ENCODE measurements at places on chromosomes 4 and X. TPM values are rescaled to one million over a fixed set of nuclear protein-coding genes. Genes with fewer than 3 reads are reported as not detected.

DNA sequence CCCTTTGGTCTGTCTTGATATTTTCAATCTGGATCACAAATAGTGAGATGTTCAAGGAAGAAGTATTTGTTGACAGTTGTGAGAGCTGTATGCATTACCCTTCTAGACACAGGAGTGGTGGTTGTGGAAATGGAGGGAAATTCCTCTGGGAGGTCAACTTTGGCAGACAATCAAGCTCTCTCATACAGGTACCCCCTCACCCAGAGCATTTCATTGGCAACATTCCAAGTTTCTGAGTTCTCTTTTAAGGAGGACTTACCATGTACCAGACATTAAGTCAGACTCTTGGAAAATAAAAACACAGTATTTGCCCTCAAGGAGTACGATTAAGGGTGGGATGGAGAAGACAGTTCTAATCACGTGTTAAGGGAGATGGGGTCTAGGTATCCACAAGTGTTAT lies 45.3 kb downstream of the KLHL15 start:
- DNase-seq: no peak

KLB gene
- not detected for total RNA-seq

- DNase-seq: peak; percentile 14
These were observed 9.0 kb downstream of the ZNF275 start for GRCh38 chrX:153342762-153343558.

DNA sequence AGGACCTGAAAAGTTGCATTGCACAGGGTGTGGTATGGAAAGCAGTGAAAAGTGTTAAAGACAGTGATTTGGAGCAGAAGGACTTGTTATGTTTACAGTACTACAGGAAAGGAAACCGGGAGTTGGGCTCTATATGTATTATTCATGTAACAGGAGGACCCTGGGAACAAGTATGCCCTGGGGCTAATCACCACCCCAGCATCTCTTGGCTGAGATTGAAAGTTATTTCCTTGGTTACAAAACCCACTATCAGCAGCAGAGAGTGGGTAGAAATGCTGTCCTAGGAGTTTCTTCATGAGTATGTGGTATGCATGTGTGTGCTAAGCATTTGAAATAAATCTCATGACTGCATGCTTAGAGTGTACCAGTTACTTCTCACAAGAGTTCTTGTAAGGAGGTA lies 46.9 kb downstream of the STK32B start:
- DNase-seq: no peak

DNA sequence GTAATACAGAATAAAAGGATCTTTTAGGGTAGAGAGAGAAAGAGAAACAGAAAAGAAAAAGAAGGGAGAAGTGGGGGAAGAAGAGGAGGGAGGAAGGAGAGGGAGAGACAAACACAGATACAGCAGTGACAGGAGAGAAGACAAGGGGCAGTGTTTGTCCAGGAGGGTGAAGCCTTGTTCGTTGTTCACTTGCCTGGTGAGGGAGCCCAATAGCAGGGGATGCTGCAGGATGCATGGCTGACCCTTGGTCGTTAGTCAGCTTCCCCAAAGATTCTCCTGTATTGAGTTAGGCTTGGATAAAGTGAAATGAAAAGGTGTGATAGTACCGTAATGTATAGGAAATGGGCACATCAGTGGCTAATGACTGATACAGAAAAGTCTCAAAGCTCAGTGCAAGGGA lies 403.7 kb downstream of the IL15 start:
- DNase-seq: no peak

CFAP47 gene
- total RNA-seq: not detected

DGKK gene
- total RNA-seq: not detected

DNA sequence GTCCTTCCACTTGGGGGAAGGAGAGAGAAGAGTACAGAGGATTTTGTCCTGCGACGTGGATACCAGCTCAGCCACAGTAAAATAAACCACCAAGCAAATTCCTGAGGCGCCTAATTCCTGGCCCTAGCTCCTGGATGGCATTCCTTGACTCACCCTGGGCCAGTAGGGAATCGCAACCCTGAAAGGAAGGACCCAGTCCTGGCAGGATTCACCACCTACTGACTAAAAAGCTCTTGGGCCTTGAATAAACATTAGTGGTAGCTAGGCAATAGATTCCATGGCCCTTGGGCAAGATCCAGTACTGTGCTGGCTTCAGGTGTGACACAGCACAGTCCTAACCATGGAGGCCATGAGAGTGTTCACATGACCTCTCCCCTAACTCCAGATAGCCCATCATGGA lies 45.6 kb downstream of the GABRA3 start:
- DNase-seq: no peak

- no peak for DNase-seq
These were observed 210.1 kb upstream of the BCOR start for GRCh38 chrX:40307871-40308270.

COL25A1 gene
- total RNA-seq: not detected

DNA sequence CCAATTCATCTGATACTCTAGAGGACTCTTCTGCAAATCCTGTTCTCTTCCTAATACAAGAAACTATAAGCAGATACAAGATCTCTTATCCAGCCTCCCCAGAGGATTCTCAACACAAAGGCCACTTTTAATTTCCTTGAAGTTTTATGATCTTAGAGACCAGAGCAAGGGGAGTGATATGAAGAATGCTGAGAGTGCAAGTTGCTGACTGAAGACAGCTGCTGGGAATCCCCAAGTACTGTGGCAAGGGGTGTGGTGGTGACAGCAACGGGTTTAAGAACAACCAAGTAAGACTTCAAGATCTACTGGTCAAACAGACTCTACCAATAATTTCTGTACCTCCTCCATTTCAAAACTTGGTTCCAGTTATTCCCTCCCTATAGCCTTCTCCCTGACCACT lies 7.0 kb downstream of the AMMECR1 start:
- DNase-seq: peak; percentile 11

- DNase-seq: peak; percentile 26
These were observed 33.1 kb downstream of the FTHL17 start for GRCh38 chrX:31038575-31039326.

NEXMIF gene
- total RNA-seq: 0.56 TPM

DNA sequence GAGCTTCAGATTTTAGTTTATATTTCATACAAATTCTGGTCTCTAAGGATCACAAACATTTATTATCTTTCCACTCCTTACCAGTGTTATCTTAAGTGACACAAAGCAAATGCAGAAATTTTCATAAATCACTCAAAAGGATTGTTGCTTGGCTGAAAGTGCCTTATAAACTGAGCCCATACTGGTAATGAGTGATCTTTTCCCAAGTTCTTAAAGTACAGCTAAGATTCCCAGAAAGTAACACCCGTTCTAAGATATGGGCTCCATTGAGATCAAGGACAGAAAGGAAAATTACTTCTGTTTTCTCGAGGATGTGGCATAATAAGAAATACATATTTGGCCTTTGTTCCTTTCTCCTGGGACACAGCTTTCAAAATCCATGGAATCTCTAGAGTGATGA lies 313.7 kb downstream of the ARHGAP24 start:
- no peak for DNase-seq

DNA sequence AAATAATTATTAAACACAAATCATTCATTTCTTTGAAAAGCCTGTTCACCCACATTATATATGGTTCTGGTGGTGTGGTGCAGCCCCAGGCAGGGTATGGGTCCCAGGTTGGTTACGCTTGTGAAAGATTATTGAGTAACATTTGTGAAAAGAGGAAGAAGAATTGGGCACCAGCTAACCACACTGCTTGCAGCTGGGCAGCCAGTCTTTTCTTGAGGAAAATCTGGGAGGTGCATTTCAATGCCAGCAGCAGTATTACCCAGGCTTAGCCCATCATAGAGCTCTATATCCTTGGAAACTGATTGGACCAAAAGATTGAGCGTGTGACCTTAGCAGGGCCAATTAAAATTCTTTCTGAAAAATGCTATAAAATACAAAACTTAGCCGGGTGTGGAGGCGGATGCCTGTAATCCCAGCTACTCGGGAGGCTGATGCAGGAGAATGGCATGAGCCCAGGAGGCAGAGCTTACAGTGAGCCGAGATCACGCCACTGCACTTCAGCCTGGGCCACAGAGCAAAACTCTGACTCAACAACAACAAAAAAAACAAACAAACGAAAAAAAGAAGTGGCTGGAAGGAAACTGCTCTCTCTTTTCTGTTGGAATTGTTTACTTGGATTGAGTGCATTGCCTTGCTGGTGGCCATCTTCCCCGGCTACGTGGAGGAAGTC lies 9.7 kb upstream of the PLAC8 start:
- DNase-seq: no peak

NEIL3 gene
- 34.6 TPM for total RNA-seq

ENPP6 gene
- total RNA-seq: 0.75 TPM

- DNase-seq: no peak
These were observed 218.8 kb downstream of the STPG2 start for GRCh38 chr4:97924341-97924958.

PNMA6F gene
- not detected for total RNA-seq

RGN gene
- not detected for total RNA-seq

CXCL5 gene
- total RNA-seq: not detected

AMBN gene
- total RNA-seq: not detected

- peak; percentile 51 for DNase-seq
These were observed 105.4 kb downstream of the ANXA3 start for GRCh38 chr4:78656968-78657445.

- DNase-seq: no peak
These were observed 249.7 kb upstream of the TTC29 start for GRCh38 chr4:147195386-147195785.

DNA sequence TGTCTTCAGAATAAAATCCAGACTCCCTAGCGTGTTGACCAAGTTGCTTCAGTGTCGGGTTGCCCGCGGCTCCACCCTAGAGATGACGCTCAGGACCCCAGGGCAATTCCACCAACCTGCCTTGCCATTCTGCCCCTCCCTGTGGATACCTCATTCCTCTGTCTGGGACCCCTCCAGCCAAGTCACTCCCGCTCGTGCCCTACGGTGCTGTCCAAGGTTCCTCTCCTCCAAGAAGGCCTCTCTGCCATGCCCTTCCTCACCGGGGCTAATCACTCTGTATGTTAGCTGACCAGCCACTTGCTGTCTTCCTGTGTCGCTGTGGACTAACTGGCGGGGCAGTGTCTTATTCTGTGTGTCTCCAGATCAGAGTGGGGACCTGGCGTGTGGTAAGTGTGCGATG lies 46.6 kb downstream of the TENM3 start:
- no peak for DNase-seq

- no peak for DNase-seq
These were observed 34.0 kb upstream of the BCOR start for GRCh38 chrX:40131654-40132337.

GPM6B gene
- not detected for total RNA-seq

- DNase-seq: no peak
These were observed 391.6 kb downstream of the PCDH7 start for GRCh38 chr4:31111790-31112189.

DNA sequence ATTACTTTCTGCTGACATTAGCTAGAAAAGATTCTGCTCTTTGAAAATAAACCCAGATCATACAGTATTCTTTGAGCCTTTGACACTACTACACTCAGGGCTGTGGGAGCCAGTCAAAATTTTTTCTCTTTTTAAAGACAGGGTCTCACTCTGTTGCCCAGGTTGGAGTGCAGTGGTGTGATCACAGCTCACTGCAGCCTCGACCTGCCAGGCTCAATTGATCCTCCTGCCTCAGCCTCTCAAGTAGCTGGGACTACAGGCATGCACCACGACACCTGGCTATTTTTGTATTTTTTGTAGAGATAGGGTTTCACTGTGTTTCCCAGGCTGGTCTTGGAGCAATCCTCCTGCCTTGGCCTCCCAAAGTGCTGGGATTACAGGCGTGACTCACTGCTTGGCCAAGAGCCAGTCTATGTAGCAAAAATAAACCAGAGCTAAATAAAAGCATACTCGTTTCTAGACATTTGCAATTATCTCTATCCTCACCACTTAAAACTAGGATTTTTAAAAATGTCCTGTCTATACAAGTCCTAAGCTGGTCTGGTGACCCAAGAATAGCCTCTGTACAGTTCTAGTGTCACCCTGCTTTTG lies 43.2 kb downstream of the AKAP4 start:
- no peak for DNase-seq

DNA sequence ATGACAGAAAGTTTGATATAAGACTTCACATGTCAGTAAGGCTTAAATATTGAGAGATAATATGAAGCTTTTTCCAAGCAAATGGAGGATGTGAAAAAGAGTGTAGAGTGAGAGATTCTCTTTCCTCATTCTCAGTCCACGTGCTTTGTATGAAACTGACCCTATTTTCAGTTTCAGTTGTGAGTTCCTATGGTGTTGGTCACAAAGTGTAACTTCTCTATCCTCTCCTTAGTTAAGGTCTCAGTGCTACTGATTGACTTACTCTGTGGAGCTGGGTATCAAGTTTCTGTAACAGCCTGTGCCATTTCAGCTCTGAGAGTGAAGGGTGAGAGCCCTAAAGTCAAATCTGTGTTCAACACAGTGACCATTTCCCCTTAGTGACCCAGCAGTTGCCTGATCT lies 277.2 kb downstream of the EPHA5 start:
- DNase-seq: no peak

DNA sequence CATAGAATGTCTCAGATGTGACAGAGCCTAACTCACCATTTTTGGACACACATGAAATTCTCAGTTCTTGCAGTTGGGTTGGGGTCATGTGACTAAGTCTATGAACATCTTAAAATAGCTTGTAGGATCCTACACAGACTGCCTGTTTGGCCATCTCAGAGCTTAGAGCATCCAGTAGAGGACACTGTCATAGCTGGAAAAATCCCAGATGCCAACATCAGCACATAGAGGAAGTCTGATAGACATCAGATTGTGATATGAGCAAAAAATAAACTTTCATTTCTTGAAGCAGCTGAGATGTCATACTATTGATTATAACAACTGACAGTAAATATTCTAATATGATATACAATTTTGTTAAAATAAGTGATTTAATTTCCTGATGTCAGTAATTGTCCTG lies 207.1 kb downstream of the TRAM1L1 start:
- no peak for DNase-seq

DNA sequence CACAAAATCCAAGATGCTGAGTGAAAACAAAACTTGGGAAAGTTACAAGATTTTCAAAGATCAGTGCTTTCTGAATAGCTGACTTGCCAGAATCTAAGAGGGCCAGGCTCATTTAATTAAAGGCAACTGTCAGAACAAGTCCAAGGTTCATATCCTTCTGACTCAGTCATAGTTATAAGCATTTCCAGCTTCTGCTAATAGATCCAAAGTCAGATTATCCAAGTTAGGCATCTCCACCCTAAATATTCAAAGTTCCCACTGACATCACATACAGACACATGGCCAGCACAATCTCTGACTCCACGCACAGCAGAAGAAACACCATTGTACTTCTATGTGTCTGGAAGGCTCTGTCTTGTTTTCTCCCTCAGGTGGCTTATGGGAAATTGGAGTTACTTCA lies 41.8 kb downstream of the GASK1B start:
- DNase-seq: no peak

DNA sequence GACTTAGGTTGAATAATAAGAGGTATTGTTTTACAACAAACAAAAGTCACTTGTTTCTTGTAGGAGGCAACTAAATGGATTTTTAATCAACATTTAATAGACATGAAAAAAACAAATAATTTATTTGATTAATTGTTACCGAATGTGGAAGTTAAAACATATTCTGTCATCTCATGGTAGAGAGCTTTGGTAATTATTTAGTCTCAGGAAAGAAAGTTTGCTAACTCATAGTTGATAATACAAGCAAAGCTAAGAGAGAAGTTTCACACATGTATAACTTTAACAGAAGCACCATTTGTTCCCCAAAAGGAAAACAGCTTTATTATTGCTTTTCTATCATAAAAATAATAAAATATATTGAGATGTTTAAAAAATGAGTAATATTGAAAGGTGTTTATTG lies 44.9 kb downstream of the GUCY1A1 start:
- DNase-seq: no peak
